ENCODE measurements at places on chromosomes 1 and 21.

DNA sequence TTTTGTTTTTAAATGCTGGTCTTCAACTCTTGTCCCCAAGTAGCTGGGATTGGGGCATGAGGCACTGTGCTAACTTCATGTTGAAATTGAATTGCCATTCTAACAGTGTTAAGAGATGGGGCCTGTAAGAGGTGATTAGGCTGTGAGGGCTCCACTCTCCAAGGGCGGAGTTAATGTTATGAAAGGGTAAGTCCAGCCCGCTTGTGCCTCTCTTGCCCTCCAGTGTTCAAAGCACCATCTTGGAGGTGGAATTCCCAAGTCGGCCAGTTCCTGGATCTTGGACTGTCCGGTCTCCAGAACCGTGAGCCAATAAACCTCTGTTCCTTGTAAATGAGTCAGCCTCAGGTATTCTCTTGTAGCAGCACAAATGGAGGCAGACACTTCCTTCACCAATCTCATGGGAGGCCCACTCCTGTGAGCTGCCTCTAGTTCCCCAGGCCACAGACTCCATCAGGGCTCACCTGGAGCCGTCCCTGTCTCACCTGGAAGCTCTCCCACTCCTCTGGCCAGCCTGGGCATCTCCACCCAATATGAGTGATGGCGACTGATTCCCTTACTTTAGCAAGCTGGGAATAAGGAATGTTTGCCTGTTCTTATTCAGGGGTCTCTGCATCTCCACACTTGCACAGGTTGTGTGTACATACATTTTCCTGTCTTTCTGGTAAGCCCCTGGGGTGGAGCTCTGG, 15.5 kb downstream of the IBA57 start:
- no peak for DNase-seq

- DNase-seq: no peak
Measured at GRCh38 chr1:90994461-90994860, 27.4 kb downstream of the ZNF644 start.

GRCh38 chr1:109201123-109201703, 12.5 kb upstream of the SARS1 start:
- DNase-seq: no peak

DNA sequence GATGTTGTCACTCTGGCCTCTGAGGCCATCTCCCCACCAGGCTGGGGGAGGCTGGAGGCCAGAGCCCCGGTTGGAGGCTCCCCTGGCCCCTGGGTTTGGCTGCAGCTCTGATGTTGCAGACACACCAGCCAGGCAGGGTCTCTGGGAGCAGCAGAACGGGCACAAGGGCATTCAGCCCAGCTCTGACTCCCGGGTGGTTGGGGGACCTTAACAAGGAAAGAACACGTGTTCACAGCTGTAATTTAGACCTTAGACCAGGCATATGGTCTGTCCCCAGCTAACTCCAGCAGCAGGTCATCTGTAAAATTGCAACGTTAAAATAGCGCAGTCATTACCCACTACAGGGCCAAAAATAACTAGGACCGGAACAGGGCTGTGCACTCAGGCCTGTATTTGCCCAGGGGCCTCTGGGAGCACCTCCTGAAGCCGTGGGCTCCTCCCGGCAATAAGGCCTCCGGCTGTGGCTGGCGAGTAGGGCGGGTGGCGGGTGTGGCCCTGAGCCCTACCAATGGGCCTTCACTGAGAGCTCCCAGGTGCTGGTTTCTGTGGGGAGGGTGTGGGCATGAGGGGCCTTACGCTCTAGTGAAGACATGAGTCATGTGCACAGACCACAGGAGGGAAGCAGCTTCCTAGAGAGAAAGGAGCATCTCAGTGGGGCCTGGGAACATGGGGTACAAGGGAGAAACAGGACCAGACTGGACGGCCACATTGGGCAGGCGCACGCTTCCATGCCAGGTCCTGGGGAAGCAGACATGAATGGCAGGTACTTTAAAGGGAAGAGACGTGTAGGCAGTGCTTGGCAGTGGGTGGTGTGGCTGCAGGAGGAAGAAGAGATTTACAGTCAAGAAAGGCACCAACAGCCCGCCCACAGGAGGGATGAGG, 6.1 kb downstream of the LDLRAP1 start:
- DNase-seq: no peak

DNA sequence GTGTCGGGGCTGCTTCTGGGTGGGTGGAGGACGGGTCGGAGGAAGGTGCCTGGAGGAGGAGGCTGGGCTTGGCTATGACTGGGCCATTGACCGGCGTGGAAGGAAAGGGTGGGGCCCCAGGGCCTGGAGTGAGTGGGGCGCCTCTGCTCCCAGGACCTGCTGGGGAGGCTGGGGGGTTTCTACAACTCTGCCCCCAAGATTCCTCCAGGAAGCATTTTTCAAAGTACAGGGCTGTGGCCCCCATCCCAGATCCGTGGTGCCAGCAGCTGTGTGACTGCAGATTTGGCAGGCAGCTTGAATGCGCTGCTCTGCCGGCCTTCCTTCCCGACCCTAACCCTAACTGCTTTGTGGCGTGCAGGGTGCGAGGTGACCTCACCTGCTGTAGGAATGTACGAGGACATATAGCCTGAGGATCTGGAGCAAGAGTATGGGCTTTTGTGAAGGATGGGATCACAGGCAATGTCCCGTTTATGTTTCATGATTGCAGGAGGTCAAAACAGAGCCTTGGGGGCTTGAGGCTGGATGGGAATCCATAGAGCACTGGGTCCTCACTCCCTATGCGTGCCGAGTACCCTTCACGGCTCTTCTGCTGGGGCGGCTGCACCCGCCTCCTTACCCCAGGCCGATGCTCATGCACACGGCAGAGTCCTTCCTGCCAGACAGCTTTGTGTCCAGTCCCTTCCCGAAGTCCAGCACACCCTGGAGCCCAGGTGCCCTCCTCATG, 24.7 kb downstream of the TRPM2 start:
- no peak for DNase-seq

DNA sequence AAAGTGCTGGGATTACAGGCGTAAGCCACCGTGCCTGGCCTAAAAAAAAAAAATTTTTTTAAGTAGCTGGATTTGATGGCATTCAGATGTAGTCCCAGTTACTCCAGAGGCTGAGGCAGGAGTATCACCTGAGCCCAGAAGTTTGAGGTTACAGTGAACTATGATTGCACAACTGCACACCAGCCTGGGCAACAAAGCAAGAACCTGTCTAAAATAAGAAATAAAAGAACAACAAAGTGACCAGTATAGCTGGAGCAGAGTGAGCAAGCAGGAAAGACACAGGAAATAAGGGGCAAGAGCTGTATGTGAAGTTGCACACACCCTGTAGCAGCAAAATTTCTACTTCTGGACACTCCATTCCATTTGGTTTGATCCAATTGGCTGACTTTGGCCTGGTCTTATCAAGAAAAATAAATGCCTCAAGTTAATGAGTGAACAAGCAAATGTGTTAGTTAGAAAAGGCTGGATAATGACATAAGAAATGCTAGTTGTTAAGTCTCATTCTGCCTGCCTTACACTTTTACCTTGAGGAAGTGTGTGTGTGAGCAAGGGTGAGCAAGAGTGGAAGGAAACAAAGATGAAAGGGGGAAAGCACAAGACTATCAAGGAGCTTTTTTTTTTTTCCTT, 7.9 kb downstream of the ATP5IF1 start:
- DNase-seq: no peak

- no peak for DNase-seq
Measured at GRCh38 chr21:14239281-14239680, 23.3 kb downstream of the RBM11 start.

DNA sequence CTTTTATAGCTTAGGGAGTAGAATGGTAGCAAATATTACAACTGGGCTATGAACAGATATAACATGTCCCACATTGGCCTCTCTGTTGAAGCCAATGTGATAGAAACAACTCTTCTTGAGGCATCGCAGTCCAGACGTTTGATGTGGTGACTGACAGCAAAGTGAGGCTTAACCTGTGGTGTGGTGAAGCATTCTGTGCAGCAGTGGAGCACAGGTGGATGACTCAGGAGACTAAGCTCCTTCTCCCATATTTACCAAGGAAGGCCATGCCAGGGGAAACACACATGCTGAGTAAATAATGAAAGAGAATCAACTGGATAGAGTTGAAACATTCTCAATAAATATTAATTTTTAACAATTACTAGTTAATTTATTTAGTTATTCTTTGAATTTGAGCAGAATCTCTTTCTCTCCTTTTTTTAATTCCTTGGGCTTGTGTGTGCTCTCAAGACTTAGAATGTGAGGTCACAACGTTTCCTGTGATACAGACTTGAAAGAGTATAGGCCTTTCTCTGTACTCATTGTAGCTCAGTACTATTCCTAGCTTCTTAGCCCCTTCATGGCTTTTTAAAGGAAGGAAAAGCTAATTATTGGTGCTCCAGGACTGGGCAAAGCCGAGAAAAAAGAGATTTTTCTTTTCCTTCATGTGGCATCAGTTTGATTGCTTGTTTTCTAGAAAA, 17.6 kb downstream of the CRB1 start:
- DNase-seq: no peak

GRCh38 chr1:77725706-77726105, 33.9 kb downstream of the USP33 start:
- no peak for DNase-seq

DNA sequence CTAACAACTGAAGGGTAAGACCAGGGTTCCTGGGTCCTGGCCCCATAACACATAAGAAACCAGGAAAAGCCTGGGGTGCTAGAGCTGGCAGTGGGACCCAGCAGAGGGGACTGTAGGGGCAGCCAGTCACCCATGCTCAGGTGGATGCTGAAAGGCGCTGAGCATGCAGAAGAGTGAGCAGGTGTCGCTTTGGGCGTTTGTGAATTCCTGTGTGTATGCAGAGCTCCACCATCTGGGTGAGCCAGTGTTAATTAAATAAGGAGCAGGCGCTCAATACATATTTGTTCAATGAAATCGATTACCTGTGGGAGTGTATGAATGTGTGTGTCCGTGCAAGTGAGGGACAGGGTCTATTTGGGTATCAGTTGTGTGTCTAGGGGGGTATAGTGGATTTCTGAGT, 499 bp downstream of the C1QA start:
- peak; percentile 46 for DNase-seq

DNA sequence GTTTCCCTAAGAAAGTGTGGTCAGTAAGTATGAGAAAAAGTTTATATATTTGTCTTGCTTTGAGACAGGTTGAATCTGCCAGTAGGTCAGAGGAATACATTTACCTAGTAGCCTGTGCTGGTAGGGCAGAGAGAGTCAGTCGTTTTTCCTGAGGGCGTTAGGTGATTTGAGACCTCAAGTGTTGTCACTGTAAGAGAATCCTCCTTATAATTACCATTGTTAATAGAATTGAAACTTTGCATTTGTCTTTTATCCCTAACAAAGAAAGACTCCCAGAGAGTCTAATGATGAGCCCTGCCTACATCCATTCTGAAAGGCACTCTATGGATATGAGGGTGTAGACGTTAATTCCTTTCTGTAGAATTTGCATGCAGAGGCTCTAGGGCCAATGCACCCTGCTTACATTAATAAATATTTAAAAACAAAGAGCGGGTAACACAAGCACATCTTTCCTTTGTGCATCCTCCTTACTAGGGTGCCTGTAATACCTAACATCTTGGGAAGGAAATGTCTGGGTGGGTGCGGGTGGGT, 16.4 kb downstream of the PBX1 start:
- no peak for DNase-seq

GRCh38 chr1:94255476-94255875, 18.1 kb upstream of the ARHGAP29 start:
- DNase-seq: no peak

- DNase-seq: no peak
Measured at GRCh38 chr1:240254006-240254405, 162.3 kb downstream of the FMN2 start.

All from NCI-H1092 (cell line).